Foreskin keratinocyte (primary cell): ENCODE measurements at places on chromosomes 5 and 9.

DNA sequence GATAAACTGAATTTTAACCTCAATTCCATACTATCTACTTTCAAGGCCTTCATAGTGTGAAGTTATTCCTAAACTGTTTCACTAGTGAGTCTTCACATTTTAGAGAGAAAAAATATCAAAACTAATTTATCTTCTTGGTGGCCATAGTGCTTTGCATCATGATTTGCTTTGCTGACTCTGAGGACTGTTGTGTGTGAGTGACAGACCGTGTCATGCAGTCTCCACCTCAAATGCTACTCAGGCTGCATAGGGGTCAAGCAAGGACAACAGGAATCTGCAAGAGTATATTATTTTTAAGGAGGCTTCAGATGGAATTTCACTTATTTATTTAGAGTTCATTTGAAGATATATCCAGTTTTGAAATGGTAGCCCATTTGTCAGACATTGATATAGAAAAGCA lies 34.5 kb downstream of the MACIR start:
- DNase-seq: no peak

DNA sequence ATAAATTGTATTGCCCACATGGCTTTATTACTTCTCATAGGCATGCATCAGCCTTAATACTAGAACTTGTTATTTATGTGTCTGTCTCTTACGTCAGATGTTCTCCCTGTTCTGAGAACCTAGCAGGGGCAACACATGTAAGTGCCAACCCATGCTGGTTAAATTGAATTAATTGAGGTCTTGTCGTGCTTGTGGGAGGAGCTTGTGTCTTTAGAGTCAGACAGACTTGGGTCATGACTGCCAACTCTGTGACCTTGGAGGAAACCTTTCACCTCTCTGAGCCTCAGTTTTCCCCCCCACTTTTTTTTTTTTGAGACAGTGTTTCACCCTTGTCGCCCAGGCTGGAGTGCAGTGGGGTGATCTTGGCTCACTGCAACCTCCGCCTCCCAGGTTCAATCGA lies 2.2 kb upstream of the MEGF9 start:
- no peak for DNase-seq

DNA sequence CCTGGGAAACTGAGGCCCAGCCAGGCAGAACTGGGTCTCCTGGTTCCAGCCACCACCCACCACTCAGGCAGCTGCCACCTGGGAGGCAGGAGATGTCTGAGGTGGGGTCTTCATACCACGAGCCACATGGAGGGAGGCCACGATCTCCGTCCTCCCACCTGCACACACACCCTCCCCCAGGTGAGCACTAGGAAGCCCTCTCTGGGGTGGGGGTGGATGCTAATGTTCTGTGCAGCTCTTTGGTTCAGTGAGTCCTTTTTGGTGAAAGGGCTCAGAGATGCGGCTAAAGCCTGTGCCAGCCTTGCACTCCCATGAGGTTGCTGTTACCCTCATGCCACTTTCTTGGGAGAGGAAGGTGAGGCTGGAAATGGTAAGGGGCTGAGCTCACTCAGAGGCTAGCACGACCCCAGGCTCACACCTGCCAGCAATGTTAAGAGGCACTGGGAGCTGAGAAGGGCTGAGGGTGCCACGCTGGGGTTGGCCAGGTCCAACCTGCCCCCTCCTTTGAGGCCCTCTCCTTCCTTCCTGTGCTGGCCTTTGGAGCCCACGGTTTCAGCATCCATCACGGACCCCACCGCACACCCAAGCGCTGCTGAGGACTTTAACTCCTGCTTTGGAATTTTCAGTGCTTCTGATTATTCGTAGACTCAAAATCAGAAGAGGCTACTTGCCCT lies 26.6 kb upstream of the OBP2B start:
- DNase-seq: no peak

DNA sequence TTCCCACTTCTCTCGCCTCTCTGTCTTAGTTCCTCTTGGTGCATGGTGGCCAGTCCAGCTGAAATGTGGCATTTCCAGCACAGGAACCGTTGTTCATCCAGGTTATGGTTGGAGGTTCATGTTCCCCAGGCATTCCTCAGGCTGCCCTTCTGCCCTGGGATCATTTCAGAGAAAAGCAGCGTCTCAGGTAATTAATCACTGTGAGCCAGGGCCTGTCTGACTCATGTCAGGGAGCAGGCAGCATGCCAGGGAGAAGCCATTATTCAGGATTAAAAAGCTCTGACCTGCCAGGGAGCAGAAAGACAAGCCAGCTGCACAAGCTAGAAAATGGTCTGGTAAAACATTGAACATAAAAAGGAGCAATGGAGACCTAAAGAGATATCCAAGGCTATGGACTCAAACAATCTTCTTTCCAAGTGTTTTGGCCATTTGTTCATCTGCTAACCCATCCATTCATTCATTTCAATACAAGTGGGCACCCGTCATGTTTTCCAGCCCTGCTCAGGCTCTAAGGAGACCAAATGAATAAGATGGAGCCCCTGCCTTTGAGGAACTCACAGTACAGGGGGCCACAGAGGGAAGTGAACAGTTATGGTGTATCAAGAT lies 241.4 kb downstream of the DRD1 start:
- DNase-seq: peak; percentile 74

DNA sequence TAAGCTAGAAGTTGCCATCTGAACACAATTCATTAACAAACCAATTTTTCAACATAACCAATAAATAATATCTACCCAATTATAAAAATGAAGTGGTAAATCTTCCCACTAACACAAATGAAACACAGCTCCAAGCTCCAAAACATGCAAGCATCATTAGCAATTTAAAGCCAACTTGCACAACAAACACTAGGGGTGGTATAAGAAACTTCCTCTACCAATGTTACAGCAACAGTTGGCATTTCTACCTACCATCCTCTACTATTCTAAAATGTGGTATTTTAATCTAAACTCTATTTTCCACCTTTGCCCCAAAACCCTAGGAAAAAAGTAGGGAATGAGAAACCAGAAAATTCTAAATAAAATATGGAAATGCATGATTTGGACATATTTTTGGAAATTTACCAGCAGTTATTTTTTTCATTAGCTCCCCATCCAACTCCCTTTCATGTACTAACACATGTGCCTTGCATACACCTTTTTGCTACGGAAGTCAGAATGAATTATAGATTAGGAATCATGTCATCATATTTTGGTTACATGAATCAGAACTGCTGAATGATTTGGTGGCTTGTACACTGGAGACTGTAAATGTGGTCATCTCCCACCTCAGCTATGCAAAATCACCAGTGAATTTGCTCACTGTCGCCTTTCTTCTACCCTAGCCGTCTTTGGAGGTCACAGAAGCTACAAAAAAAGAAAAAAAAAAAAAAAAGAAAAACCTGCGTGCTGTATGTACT lies 4.1 kb downstream of the NR6A1 start:
- no peak for DNase-seq

- DNase-seq: peak; percentile 65
Observed at GRCh38 chr9:90546200-90546599, 96.4 kb downstream of the DIRAS2 start.

- peak; percentile 9 for DNase-seq
Observed at GRCh38 chr5:122401976-122402725, 90.1 kb downstream of the SNCAIP start.

DNA sequence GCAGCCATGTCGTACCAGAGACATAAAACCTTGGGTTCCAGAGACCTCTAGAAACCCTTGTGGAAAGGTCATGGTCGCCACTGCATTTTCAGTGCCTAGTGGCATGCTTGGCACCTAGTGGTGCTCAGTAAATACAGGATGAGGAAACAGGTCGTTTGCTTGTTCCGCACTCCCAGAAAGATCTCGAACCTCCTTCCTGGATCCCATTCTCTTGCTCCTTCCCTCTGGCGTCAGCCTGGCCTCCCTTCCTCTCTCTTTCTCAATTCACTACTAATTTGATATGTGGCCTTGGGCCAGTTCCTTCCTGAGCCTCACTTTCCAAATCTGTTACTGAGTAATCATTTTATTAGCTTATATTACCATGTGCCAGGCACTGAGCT lies 4.4 kb downstream of the NDST1 start:
- no peak for DNase-seq
